CD4-positive, alpha-beta T cell (primary cell): ENCODE measurements at places on chromosomes 1 and 21. TPM values are rescaled to one million over a fixed set of nuclear protein-coding genes. Genes with fewer than 3 reads are reported as not detected.

DNA sequence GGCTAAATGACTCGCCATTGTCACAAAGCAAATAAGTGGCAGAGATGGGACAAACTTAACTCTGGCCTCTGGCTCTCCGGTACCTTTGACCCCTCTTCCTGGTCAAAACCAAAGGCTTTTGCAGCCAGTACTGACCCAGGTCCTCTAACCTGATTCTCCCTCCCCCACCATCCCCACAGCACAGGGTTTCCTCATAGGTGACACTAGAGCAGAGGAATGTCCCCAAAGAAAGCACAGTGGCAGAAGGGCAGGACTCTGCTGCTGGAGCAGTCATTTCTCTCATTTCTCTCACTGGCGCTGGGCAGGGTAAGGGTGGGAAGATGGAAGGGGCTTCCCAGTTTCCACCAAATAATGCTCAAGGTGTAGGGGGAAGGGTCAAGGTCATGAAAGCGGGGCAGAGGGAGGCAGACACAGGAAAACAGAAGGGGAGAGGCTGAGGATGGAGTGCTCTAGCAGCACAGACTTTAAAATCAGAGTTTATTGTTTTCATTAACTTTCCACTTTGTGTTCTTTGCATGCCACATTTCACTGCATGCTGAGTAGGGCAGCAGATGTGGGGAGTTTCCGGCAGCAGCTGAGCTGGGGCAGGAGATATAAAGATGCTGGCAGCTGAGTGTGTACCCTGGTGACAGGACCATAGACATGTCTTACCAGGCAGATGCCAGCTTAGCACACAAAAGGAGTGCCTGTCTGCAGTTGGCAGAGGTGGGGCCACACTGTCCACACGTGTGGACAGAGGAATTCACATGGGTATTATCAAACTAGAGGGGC, 80.5 kb downstream of the FAM78B start:
- no peak for DNase-seq

Gene ZSWIM5
- 1.1 TPM for total RNA-seq

Gene E2F2
- 0.69 TPM for total RNA-seq

- DNase-seq = peak; percentile 67
These were observed 504 bp downstream of the DHRS3 start for GRCh38 chr1:12617511-12617900.

DNA sequence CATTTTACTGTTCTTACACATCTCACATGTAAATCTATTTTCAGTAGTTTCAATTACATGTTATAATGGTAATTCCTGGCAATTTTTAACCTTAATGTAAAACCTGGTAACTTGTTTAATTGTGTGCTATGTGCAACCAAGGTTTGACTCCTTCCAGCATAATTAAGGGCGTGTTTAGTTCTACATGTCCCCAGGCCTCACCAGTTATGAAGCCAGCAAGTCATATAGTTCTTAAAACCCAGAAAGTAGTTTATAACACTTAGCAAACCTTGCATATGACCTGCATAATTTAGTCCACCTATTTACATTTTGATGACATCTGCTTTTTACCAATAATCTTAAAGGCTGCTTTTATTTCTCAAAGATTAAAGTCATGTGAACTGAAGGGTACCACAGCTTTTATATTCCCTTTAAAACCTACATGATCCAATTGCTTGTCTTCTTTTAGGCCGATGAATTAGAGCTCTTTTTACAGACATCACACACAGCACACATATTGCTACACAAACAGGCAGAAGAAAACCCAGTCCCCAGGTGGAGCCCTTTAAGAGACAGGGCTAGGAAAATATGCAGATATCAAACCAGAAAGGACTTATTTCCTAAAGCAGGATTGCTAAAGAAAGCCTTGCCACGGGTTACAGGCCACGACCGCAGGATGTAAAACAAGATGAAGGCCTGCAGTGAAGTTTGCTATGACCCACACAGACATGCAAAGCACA, 23.2 kb upstream of the SYCP1 start:
- no peak for DNase-seq

Gene PGLYRP3
- total RNA-seq = not detected

DNA sequence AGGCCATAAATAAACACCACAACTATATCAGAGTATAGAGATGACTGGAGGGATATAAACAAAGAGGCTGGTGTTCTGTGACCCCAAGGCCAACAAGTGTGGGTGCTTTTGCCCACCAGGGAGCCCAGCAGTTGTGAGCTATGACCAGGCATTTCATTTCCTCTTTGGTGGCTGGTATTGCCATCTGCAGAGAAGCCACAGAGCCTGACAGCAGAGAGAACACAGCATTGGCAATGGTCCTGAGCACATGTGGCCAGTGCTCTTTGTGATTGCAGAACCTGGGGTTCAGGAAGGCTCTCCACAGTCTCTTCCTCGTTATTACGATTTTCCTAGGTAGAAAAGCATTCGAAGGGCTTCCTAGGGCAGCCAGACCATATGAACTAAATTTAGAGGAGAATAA, 112.3 kb downstream of the TM2D1 start:
- no peak for DNase-seq

- no peak for DNase-seq
These were observed 46.2 kb upstream of the SLC44A3 start for GRCh38 chr1:94773931-94774422.

Gene SLC9C2
- not detected for total RNA-seq

DNA sequence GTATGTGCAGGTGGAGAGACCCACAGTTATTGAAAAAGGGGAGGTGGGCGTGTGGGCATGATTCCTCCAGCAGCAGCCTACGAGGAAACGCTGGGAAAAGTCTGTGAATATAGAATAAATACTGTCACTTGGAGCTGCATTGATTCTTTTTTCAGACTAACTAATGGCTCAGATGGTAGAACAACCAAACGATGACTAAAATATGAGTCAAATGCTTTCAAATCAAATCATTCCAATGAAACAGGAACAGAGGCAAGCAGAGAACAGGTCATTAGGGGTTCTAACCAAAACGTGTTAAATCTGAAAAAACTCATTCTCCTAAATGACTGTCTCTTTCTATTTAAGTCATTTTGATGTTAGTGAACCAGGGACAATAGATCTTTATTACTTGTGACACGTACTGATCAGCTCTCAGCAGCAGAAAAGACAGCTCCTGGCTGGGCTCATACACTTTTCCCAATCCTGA, 35.1 kb upstream of the SEC16B start:
- no peak for DNase-seq

Gene CFH
- 4.6 TPM for total RNA-seq

- DNase-seq = no peak
These were observed 2.8 kb downstream of the PRDM16 start for GRCh38 chr1:3071565-3072390.

- DNase-seq = no peak
These were observed 93.0 kb downstream of the ABCA4 start for GRCh38 chr1:94027721-94028515.

DNA sequence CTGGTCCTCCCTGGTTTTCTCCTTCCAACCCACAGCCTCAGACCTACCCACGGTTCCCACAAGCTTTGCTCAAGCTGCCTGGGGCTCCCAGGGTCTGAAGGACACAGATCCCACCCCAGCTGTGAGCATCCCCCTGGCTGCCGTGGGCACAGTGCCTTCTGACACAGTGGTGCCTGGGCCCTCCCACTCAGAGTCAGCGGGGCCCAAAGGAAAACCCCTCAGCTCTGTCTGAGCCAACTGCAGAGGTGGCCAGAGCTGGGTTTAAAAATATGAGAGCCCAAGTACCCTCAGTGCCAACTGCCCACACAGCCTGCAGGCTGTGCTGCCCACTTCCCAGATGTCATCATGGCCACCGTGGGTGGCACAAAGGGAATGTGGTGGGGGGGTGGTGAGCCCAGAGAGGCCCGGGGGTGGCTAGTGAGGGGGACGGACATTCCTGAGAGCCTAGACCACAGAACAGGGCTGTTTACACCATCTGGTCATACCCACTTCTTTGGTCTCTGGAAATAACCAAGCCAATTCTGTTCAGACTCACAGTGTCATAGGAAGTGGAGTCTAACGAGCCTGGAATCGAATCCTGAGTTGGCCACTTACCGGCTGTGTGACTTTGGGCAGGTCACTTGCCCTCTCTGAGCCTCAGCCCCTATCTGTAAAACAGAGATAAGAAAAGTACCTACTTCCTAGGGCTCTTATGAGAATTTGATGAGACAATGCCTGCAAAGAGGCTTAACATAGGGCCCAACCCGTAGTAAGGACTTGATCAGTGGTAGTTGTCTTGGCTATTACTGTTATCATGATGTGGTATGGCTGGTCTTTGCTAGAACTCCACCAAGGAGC, 85.5 kb downstream of the CAMK2N1 start:
- DNase-seq = no peak

DNA sequence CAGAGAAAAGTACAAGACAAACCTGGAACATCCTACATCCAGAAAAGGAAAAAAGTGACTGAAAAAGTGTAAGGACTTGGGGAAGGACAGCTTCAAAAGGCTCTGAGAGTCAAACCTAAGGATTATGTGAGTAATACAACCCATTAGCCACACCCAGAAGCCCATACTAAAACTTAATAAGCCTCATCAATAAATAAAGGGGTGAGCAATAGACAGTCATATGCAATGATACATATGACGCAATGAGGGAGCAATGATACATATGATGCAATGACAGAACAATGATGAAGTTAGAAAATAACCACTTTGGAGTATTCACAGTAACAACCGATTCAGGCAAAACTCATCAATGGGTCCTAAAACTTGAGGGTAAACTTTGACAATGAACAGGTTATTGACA, 50.1 kb downstream of the BRWD1 start:
- DNase-seq = no peak

DNA sequence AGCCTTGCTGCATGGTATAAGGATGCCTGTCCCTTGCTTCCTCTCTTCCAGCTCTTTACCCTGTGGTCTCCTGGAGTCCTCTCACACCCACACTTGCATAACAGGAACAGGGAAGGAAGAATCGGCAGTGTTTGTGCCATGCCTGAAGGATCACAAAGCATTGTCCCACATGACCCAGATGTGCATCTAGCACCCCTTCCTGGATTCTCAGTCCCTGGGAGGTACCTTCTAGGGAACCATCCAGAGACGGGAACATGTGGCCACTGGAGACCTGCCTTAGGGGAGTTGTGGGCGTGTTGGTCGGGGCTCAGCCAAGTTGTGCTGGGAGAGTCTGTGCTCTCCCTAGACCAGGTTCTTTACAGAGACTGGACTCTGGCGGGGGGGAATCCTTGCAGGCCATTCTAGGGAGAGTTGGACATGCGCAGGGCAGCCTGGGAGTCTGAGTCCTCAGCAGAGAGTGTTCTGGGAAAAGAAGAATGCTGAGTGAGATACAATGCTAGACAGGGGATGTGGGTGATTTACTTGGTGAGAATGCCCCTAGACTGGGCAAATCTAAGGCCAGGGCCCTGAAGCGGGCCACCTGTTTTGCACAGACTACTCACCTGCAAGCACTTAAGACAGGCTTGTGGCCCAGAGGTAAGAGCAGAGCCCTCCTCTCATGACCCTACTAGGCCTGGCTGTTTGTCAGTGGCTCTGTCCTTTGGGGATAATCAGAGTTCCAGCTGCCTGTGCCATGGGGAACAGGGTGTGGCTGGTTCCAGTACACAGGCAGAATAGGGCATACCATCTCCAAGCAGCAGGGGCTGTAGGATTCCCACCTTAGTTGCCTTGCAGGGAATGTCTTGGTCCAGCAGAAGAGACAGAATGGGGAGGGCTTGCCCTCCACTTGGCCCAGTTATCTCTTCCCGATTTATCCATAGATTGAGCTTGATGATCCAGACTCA, 89.8 kb downstream of the MAN1C1 start:
- DNase-seq = no peak

DNA sequence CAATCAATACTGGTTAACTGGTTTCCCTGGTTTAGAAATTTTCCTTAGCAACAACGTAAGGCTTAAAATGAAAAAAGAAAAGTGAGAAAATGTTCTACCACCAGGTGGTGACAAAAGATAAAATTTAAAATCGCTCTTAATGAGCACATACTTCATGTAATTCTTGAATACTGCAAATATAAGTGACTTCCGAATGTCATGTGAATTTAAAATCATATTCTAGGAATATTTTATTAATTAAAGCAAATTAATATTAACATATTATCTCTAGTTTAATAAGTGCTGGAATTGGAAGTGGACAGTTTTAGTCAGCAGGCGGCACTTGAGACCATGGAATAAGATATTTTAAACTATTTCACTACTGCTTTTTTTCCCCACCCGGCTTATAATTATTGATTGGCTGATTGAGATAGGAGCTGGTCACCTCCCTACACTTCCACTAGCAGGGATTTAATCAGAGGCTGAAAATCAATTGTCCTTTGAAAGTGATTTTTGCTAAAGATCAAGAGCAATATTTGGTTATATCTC, 5.0 kb upstream of the ADAMTS1 start:
- DNase-seq = peak; percentile 23

GRCh38 chr1:43402089-43402865, 12.6 kb downstream of the SZT2 start:
- no peak for DNase-seq

GRCh38 chr1:72100771-72101170, 181.6 kb downstream of the NEGR1 start:
- no peak for DNase-seq

Gene CFAP126
- not detected for total RNA-seq

- DNase-seq = no peak
These were observed 48.0 kb downstream of the PDE4B start for GRCh38 chr1:65840683-65841082.

DNA sequence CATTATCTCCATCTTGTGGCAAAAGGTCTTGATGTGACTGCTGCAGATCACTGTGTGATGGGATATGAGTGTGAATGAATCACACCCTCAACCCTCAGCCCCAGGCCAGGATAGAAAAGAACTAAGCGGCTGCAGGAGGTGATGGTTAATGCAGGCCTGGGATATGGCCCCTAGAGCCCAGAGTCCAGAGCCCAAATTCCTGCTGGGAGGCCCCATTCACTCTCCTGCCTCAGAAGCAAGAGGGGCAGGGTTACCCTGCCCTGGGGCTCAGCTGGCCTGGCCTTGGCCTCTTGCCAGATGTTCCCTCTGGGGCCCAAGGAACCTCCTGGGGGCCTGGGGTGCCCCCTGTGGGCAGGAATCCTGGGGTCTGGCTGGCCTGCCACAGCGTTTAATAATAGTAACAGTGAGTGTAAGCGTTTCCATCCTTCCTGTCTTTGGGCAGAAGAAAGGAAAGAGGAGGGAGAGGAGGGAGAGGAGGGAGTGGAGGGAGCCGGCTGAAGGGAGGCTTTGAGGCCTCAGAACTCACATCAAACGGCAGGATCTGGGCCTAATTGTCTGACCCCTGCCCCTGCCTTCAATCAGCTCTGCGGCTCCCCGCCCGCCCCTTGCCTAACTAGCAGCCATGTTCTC, 26.2 kb downstream of the DMAP1 start:
- DNase-seq = no peak

Gene KIF14
- total RNA-seq = 0.11 TPM

Gene CAMK1G
- not detected for total RNA-seq

- DNase-seq = peak; percentile 78
These were observed 24.2 kb upstream of the EYA3 start for GRCh38 chr1:28112388-28113241.

Gene PLXNA2
- total RNA-seq = 0.77 TPM

Gene H6PD
- total RNA-seq = 13.6 TPM

GRCh38 chr21:44334329-44335030, 4.7 kb downstream of the CFAP410 start:
- DNase-seq = no peak

GRCh38 chr21:28229814-28230213, 762.9 kb downstream of the LTN1 start:
- DNase-seq = no peak
